ENCODE measurements at places on chromosomes 11 and 22.
A peak's percentile ranks its signal among the peaks of the same experiment; 100 is the strongest.

DNA sequence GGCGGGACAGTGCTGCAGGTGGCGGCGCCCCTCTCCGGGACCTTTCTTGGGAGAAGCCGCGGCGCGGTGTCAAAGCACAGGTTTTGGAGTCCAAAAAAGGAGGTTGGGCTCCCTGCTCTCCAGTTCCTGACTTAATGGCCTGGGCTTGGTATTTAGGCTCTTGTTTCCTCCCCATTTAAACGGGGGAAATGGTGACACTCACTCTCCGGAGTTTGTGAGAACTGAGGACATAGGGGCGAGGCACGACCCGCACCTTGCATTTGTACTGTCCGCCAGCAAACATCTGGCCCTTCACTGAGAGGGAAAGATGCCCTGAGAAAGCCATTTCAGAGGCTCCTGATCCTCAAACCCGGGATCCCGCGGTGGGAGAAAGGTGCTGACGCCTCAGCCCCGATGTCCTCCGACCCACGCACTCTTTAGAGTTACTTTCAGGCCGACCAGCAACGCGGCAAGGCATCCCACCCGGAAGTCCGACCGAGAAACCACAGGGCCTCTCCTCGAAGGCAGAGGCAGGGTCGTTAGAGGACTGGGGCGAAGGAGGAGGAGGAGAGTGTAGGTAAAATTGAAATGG, 2.9 kb upstream of the WDR74 start:
- DNase-seq, result peak; percentile 39

DNA sequence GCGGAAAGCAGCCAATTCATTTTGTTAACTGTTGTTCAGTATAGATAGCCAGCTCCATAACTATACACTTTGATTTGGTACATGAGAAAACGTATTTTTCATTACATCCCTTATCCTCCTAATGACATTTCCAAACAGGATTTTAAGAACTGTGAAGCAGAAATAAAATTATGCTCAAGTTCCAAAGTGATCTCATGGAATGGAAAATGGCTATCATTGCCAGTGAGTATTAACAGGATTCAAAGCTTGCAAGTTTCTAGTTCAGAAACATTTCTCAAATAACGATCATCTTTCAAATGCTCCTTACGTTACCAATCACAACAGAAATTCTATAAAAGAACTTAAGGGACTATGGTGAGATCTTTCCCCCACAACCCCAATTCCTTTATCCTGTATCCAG, 53.7 kb downstream of the CADM1 start:
- DNase-seq, result no peak

DNA sequence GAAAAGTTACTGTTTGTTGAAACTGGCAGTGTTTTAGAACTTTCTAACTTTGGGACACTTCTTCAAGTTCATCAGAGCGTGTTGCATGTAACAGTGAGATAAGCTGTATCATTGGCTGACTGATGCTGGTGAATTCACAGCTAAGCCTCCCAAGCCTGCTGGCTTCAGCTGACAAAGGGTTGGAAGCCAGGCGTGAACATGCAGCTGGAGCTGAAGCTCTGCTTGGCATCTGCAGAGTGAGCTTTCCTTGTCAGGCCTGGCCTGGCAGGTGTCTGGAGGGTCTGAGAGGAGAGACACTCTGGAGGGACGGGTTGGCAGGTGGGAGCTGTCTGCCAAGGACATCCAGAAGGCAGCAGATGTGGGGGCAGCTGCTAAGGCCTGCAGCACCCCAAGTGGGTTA, 1.5 kb downstream of the AMPD3 start:
- no peak for DNase-seq

- DNase-seq, result no peak
Measured at GRCh38 chr11:120894202-120894985, 129.5 kb upstream of the TBCEL start.

GRCh38 chr11:17821648-17822400, 87.2 kb downstream of the KCNC1 start:
- no peak for DNase-seq

DNA sequence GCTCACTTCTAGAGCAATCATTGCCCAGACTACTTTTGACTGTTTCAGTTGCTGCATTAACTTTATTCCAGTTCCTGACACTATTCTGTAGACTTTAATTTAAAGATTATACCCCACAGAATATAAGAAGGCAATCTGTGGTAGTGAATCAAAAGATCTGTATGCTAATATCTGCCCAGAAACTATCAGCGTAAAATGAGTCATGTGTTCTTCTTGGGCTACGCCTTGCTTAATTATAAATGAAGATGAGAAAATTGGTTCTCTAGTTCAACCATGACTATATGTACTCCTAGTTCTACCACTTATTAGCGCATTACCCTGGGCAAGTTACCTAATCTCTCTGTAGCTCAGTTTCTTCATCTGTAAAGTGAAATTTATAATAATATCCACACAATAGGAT, 128.5 kb downstream of the CWF19L2 start:
- DNase-seq, result no peak

DNA sequence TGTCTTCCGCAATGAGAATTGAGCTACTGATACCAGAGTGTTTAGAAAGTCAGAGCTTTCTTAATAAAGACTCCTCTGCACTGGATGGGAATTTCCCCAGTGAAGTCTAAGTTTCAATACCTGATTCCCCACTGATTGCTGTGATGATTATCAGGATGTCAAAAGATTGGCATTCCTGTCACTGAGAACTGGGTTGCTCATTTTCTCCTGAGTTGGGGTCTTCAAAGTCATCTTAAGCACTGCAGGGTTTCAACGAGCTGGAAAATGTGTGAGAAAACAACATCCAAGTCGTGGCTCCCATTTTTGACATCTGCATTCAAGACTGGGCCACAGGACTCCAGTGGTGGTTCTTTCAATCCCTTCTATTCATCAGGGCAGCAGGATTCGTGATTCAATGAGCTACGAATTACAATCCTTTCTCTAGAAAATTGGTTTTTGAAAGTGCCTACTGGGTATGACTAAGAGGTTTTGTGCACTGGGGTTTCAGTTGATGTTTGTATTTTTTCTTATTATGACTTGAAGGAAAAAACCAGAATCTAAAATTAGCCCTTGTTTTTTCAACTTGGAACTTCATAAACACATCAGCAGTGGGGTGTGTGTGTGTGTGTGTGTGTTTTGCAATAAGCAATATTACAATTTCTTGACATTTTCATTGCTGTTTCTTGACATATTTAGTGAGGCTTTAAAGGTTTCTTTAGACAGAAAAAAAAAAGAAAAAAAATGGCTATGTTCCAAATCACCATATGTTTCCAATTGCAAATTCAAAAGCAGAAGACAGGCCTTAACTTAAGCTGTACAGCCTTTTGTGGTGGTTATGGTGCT, 233.0 kb downstream of the FAM76B start:
- DNase-seq, result no peak

GRCh38 chr22:27134315-27134701, 476.9 kb downstream of the MIAT start:
- DNase-seq, result peak; percentile 75

DNA sequence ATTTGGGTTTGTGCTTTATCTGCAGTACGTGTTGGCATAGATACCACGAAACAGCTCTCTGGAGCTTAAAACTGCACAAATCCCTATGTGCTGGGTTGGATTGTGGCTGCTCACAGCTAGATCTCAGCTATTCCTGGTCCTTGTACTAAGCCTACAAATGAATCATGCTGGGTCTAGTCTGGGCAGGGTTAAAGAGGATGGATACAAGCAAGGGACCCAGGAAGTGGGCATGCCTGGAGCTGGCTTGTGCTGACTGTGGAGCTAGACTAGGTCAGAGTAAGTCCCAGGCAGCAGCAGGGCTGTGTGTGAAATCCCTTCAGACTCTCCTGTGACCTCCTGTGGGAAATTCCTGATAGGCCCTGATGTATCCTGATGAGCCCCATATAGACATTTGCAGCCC, 3.9 kb upstream of the E2F8 start:
- no peak for DNase-seq

DNA sequence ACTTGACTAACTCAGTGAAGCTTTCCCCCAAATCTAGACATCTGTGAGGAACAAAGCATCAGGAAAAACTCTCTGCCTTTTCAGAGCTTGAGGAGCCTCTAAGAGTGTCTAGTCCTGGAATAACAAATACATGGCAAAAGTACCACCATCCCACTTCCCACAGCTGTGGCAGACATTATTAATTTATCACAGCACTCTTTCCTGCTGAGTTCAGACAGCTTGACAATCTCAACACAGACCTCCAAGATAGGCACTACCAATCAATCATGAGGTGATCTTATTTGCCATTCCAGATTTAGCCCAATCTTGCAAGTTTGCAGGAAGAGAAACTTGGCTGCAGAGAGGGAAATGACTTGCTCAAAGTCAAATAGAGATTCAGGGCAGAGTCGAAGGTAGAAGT, 202.8 kb downstream of the MN1 start:
- DNase-seq, result no peak

GRCh38 chr11:6096417-6096816, 11.1 kb upstream of the OR56B4 start:
- no peak for DNase-seq

- no peak for DNase-seq
Measured at GRCh38 chr22:48612077-48612995, 1215.3 kb downstream of the BRD1 start.

DNA sequence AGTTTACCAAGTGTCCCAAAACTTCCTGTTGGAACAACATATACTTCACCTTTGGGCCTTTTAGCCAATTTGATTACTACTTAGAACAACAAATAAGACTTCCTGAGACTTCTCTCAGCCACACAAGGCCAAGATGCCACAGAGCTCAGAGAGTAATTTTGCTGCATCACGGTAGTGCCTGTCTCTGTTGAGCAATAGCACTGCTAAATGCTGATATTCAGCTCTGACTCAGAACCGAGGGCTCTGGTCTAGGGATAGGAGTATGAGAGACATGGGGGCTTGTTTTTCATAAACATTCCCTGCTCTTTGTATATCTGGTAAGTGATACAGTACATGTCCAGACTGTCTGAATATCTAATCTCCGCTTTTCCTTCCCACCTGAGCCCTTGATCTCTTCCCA, 260.4 kb upstream of the ARHGAP20 start:
- DNase-seq, result peak; percentile 43

- DNase-seq, result no peak
Measured at GRCh38 chr11:84721561-84721961, 905.6 kb downstream of the DLG2 start.

DNA sequence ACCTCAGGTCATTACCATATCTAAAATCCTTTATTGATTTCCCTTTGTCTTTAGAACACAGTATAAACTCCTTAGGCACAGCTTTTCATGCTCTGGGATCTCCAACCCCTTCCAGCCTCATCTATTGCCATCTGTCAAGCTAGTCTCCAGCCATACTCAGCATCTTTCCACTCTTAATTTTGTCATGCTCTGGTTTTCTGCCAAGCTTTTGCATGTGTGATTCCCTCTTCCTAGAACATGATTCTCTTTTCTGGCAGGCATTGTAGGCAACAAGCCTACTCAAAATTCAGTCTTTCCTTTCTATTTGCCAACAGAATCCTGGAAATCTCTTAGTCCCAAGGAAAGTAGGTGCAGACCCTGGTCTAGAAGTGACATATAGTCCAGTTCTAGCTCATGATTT, 35.5 kb upstream of the SLC6A5 start:
- DNase-seq, result no peak

- peak; percentile 37 for DNase-seq
Measured at GRCh38 chr22:37019309-37020191, at the start of the genes MPST and TST. Gene MPST, plus strand, starts transcription at chr22:37019742. Its CDS starts 95 bp downstream, at chr22:37019837. Gene TST, minus strand, starts transcription at chr22:37019447. Its CDS starts 715 bp downstream, at chr22:37018732.

DNA sequence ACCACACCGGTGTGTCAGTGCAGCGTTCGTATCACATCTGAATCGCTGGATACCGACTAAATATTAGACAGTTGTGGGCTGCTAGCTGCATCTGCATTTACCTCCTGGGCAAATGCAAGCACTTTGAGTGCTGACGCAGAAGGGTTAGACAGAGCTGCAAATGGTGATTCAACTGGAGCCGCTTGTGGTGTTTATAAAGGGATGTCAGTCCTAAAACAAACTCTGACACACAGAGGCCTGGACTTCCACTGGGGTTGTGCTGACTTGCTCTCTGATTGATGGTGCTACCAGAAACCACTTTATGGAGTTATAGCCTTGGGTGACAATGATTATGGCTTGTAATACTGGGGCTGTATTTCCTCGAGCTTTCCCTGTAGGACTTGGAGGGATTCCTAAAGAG, 374.4 kb downstream of the NTM start:
- no peak for DNase-seq

DNA sequence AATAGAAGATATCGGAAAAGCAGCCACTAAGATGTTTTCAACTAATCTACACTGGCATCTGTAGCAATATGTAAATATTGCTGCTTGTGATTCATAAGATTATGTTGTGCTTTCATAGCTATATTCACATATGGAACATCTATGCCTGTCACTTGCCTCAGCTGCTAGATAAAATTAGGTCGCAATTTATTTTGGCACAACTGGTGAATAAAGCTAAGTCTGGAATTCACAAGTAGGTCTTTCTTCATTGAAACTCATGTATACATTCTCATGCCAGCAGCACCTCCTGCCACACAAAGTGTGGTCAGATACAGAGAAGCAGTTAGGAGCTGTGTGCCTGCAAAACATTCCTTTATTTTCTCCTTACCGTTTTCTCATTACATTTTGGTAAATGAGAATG, 543.3 kb upstream of the CHORDC1 start:
- DNase-seq, result no peak

DNA sequence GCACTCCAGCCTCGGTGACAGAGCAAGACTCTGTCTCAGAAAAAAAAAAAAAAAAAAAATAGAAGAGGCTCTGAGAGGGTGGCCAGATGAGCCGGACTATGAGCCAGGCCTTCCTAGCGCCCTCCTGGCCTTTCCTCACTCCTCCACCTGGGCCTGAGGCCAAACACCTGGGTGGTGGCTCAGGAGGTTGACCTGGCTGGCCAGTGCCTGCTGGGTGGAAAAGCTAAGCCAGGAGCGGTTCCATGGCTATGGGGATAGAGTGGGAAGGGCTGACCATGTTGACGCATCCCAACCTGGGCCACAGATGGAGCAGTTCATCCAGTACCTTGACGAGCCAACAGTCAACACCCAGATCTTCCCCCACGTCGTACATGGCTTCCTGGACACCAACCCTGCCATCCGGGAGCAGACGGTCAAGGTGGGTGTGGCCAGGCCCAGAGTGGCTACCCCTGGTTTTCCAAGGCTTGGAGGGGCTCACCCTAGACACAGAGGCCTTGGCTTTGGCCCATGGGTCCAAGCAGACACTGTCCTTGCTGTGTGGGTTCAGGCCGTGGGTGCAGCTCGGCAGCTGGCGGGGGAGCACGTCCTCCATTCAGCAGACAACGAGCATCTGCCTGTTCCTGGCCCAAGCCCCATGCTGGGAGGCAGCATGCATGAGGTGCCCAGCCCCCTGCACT, 7.6 kb downstream of the SCYL1 start:
- no peak for DNase-seq

DNA sequence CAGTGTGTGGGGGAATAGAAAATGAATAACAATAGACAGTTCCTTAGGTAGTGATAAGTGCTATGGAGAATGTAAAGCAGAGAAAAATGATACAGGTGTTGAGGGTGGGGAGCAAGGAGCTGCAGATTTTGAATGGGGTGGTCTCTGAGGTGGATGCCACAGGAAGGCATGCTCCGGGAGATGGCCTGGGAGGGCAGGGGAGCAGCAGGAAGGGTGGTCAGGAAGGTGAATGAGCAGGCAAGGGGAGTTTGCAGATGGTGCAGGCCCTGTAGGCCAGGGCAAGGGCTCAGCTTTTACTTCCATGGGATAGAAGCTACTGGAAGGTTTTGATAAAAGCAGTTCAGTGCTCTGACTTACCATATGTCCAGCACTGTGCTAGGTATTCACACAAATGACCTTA, 44.8 kb downstream of the FDX1 start:
- DNase-seq, result no peak

GRCh38 chr11:2990617-2991451, 1.3 kb downstream of the NAP1L4 start:
- DNase-seq, result no peak

GRCh38 chr11:117986981-117987574, 884 bp downstream of the IL10RA start:
- DNase-seq, result peak; percentile 69
